Fibroblast of skin of right quadriceps (primary cell): ENCODE measurements at places on chromosomes 12 and 14.
A peak's percentile ranks its signal among the peaks of the same experiment; 100 is the strongest.

GRCh38 chr12:104638851-104639240 is 182.1 kb downstream of the CHST11 start:
- no peak for DNase-seq

DNA sequence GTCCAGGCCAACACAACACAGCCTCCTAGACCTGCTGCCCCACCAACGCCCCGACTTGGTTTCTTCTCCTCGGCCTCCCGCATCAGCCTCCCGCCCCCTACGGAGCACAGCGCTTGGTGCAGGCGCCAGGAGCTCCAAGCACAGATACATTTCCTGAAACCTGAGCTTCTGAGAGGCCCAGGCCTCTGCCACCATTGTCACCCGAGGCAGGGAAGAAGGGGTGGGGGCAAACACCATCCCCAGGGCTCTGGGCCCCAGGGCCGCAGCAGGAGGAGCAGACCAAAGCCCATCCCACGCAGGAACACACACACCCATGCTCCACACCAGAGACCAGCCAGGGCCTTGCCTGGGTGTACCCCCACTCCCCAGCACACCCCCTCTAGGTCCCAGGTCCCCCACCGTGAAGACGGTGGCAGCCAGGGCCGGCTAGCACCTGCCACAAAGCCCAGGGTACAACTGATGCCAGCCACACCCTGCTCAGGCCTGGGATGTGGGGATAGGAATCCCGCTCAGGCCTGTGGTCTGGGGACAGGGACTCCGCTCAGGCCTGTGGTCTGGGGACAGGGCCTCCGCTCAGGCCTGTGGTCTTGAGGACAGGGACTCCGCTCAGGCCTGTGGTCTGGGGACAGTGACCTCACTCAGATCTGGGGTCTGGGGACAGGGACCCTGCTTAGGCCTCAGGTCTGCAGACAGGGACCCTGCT is 5.4 kb downstream of the JAG2 start:
- DNase-seq, result no peak

DNA sequence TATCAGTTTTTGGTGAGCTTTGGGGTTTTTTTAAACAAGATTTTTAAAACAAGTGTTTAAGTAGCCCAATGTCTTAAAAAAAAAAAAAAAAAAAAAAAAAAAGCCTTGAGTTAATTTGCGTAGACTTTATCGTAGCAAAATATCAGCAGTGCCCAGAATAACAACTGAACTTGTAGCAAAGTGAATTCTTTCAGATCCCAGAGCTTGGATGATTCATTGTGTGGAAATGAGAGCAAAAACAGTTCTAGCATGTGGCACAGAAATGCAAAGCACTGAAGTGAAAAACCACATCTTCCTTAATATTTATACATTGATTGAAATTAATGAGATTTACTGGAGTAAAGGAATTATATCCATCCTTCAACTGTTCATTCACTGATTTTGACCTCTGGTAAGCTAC is 258.1 kb downstream of the EGLN3 start:
- peak; percentile 89 for DNase-seq

DNA sequence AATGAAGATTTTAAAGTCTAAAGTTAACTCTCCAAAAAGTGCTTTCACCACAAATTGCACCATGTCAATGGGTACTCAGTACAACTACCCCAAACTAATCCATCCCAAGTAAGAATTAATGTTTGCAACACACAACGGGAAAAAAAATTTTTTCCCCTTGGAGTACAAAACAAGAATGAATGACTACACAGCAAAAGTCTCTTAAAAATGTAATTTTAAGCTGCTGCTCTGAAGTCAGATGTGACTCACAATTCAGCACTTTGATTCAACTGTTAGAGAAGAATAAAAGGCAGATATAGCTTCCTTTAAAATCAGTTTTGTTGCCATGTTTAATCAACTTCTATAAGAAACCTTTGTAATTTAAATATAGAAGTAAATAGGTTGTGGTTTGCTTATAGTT is 42.5 kb upstream of the VPS33A start:
- peak; percentile 32 for DNase-seq

- DNase-seq, result no peak
Measured at GRCh38 chr14:29712601-29713000, 215.0 kb downstream of the PRKD1 start.

DNA sequence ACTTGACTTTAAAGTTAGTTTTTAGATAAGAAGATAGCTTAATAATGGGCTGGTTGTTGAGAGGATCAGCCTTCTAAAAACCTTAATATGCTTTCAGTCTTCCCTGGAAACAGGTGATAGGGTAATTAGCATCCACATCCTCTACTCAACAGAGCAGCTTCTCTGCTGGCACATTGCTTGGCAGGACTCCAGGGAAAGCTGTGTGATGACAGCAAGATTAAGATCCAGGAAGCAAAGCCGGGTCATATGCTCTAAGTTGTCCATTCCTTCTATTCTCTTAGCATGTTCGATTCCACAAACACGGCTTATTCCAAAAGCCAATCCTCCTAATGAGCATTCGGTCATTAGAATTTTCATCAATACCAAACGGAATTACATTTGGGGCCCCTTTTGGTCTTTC is 87.0 kb downstream of the HMGA2 start:
- DNase-seq, result peak; percentile 74

DNA sequence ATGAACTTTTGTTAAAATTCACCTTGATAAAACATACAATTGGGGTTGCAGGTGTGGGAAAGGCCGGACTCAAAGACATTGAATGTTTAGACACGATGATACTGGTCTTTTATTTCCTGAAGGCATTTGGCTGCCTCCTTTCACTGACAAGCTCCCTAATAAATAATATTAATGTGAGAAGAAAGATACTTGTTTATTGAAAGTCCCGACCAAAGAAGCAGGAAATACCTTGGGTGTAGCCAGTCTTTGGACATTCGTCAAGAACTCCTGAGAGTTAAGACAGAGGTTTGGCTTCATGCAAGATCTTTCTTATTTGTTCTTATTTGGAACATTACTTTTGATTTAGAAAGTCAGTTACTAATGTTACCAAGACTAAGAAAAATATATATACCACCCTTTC is 1133.8 kb upstream of the SEL1L start:
- peak; percentile 19 for DNase-seq
